Amygdala (tissue), 56 donors: ENCODE measurements at places on chromosomes 4 and X.

GRCh38 chrX:24259544-24260240 is 54.2 kb downstream of the SUPT20HL2 start:
- peak; percentile 22 for DNase-seq

DNA sequence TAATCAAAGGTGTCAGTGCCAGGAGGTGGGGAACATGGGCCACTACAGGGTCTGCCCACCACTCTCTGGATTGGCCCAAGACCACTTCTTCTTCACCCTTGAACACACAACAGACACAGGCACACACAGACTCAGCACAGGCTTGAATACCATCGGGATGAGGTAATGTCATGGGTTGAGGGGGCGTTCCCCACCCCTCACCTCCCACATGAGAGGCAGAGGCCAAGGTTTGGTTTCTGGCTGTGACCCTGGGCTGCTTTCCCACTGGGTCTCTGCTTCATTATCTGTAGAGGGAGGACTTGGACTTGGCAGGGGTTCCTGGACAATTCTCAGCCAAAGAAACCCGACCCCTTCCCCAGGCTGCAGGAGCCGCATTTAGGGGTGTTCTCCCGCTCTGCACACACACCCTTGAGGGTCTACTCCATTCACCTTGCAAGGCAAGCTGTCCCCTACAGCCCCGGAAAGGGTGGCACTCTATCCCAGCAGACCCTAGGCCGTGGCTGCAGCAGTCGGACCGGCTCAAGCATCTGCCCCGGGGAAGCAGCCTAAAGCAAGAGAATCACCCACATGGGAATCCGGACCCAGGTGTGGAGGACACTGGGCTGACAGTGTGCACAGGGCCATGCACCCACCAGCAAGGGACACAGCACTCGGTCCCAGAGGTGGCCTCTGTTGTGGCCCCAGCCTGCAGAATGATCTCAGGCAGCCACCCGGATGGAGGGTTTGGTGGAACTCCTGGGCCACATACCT is 62.4 kb downstream of the TRMT44 start:
- DNase-seq, result no peak

DNA sequence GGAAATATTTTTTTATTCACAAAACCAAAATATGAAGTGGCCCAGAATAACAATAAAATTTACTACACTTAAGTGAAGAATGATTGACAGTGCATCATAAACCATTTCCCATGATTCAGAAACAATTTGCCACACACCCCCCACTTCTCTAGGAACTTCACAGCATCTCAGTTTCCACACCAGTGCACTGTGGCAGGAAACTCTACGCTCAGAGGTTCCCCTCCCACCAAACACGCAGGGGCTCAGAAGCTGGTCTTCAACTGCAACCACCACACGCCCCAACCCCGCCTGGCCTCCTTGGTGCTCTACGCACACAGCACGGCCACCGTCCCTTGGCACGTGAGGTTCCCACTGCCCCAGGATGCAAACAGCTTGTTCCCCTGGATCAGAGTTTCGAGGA is 63.7 kb downstream of the ZFYVE28 start:
- DNase-seq, result no peak

DNA sequence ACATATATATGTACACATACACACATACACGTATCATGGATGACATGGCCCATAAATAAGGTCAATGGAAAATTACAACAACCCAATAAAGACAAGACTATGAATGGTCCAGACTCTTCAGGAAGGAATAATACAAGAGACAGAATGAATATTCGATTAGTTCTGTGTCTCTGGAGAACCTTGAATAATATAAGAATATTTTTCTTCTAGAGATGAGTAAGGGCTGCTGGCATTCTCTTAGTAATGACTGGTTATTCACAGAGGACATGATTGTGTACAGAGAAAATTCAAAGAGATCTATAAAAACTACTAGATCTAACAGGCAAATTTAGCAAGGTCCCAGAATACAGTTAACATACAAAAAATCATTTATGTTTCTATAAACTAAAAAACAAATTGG is 23.3 kb downstream of the SPIN4 start:
- no peak for DNase-seq

DNA sequence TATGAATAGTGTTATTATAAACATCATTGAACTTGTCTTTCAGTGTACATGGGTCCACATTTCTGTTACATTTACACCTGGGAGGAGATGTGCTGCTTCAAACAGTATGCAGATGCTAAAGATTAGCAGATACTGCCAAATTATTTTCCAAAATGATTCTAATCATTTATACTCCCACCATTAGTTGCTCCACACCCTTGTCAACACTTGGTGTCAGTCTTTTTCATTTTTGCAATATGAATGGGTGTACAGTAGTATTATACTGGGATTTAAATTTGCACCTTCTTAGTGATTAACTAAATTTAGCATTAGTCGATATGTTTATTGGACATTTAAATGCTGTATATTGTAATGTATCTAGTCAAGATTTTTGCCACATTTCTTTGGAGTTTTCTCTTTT is 131.6 kb upstream of the GRID2 start:
- no peak for DNase-seq

DNA sequence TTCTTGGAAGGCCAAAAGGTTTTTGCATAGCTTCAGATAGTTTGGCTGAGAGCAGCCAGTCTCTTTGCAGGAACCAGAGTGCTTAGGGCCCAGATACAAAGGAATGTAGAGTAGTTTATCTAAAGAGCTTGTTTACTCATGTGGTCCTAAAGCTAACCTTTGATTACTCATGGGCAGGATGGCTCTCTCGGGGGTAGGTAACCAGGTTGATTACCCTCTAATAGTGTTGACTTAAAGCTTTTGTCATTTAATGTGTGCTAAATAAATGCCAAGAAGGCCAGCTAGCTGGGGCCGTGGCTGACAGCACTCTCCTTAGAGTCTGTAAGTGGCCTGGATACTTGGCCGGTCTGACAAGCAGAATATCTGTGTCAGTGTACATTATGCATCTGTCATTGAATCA is 69.7 kb upstream of the MAGEB16 start:
- DNase-seq, result no peak

- DNase-seq, result no peak
Observed at GRCh38 chrX:134622056-134622812, 36.0 kb downstream of the PLAC1 start.

DNA sequence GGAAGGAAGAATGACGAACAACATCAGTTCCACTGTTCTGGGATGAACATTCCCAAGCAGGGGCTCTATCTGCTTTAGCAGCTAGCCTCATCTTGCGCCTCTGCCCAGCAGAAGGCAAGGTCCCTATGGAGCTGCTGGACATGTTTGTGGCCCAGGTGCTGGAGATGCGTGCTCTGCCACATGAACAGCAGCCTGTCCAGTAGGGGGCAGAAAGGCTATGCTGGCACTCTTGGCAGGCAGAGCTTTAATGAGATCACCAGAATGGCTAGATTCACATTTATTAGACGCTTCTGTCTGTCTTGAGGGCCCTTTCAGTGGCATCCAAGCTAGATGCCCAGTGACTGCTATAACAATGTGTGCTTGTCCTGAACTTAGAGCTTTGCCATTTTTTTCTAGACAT is 1826.0 kb downstream of the STIM2 start:
- no peak for DNase-seq
